ENCODE measurements at places on chromosomes 4 and X.

GRCh38 chr4:169410839-169411770, 140.3 kb upstream of the SH3RF1 start:
- DNase-seq: peak; percentile 84

DNA sequence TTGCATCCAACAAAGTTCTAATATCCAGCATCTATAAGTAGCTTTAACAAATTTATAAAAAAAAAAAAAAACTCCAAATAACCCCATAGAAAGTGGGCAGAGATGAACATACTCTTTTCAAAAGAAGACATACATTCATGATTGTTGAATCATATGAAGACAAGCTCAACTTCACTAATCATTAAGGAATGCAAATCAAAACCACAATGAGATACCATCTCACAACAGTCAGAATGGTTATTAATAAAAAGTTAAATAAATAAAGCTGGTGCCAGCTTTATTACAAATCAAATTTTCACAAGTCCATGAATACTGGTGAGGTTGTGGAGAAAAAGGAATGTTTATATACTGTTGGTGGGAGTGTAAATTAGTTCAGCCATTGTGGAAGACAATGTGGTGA, 592.0 kb downstream of the IQCM start:
- DNase-seq: peak; percentile 83

DNA sequence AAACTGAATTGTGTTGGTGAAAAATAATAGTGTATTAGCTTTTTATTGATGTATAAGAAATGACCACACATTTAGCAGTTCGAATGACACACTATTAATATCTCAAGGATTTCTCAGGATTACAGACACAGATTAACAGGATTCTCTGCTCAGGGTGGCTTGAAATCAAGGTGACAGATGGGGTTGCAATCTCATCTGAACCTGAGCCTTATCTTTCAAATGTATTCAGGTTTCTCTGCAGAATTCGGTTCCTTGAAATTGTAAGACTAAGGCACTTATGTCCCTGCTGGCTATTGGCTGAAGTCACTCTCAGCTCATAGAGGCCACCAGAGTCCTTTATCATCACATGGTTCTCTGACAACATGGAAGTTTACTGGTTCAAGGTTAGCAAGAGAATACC, 1780.1 kb downstream of the ARAP2 start:
- DNase-seq: no peak

GRCh38 chr4:154478547-154478946, 13.1 kb downstream of the DCHS2 start:
- DNase-seq: no peak

GRCh38 chr4:71189471-71189870, 149.3 kb upstream of the SLC4A4 start:
- peak; percentile 61 for DNase-seq

DNA sequence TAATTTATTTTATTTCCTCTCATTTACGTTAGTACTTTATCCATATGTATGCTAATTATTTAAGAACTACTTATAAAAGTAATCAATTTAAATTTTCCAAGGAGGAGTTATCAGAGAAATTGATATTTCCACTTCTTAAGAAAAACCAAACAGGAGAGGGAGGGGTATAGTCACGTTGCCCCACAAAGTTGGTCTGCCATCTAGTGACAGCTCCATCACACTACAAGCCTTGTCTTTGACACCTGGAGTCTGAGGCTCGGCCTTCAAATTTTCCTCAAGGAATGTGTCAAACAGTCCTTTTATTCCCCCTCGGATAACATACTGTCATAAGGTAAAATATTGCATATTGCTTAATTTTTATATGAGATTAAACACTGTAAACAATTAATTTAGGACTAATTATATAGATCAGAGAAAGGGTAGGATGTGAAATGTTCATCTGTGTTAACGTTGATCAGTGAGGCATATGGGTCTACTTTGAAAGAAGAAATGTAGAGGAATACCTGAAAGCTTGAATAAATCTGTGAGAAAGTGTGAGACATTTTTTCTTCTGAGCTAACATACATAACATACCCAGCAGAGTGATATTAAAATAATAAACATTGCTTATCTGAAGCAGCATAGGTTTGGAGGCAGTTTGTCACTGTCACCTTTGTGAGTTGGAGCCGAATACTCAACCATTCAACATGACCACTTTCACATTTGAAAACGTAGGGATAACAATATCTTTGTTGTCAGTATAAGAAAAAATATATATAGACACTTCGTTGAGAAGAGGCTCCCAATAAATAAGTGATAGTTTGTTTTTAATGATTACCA, 114.4 kb downstream of the GLRA3 start:
- peak; percentile 55 for DNase-seq

DNA sequence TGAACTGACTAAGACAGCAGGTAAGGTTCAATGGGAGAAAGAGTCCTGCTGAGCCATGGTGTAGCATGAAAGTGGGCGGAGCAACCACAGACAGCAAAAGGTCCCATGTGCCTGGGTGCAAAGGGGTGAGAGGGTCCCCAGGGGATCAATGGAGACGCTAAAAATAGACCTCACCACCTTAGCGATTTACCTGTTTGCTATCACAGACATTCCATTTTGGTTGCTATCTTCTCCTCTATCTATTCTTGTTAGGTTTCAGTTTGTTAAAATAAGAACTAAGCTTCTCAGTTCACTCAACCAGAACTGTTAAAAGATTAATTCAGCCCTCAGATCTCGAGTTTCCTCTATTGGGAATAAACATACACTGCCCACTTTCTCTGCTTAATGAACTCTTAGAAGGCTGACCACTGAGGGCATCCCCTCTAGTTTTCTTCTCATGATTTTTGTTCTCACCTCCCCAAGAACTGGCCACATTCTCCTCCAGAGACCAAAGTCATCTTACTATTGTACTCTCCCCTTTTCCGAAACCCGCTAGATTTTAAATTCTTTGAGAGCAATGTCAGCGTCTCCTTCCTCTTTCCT, 136.7 kb downstream of the PARM1 start:
- DNase-seq: no peak

- peak; percentile 98 for DNase-seq
These were observed 159.6 kb downstream of the SOWAHB start for GRCh38 chr4:76738086-76738931.

- no peak for DNase-seq
These were observed 61.7 kb upstream of the PLS3 start for GRCh38 chrX:115499112-115499805.

DNA sequence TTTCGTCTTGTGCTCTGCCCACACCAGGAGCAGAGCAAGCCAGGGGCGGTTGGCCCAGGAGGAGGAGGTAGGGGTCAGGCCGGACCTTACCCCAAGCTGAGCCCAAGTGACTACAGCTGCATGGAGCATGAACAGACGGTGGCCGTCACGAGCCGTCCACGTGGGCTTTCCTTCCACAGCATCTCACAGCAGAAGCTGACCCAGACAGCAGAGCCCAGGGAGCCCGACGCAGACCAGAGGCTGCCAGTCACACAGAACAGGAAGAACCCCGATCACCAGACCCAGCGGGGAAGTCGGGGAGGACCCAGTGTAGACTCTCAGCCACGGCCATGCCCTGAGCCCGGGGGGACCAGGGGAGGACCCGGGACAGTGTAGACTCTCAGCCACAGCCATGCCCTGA, 58.0 kb downstream of the FAM53A start:
- no peak for DNase-seq

- peak; percentile 58 for DNase-seq
These were observed 151.2 kb upstream of the SLC4A4 start for GRCh38 chr4:71187404-71188155.

- peak; percentile 26 for DNase-seq
These were observed 310.0 kb upstream of the AADAT start for GRCh38 chr4:170399581-170400293.

DNA sequence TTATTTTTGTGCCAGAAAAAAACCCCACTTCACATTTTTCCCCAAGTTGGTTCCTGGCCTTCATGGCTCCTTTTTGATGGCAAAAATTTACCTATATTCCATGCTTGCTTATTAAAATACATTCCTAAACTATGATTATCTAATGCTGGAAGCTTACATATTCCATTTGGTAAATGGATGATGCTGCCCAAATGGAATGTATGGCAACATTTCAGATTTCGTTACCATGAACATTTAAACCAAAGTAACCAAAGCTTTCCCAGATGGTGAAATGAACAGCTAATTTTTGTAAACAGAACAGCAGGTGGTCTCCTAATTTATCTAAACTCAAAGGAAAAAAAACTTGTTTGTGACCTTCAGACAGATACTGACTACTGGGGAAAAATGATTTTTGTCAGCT, 110.8 kb upstream of the TEX13A start:
- DNase-seq: peak; percentile 66

- DNase-seq: peak; percentile 43
These were observed 72.2 kb downstream of the BLTP1 start for GRCh38 chr4:122224348-122224747.

GRCh38 chr4:67282749-67283148, 262.6 kb downstream of the CENPC start:
- no peak for DNase-seq

DNA sequence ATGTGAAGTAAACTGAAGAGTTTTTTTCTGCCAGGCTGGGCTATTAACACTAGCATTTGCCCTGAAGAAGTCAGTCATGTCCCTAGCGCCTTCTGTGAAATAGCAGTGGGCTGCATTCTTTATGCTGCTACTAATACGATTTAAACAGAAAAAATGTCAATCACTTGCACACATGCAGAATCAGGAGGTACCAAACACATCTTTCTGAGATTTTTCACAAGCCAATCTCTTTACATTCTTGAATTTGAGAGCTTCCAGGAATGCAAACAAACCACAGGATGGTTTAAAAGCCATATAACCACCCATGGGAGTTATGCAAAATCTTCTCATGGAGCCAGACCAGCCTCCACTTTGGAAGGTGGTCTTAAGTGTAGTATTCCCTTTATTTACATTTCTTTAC, 220.1 kb downstream of the IQCM start:
- DNase-seq: peak; percentile 9

DNA sequence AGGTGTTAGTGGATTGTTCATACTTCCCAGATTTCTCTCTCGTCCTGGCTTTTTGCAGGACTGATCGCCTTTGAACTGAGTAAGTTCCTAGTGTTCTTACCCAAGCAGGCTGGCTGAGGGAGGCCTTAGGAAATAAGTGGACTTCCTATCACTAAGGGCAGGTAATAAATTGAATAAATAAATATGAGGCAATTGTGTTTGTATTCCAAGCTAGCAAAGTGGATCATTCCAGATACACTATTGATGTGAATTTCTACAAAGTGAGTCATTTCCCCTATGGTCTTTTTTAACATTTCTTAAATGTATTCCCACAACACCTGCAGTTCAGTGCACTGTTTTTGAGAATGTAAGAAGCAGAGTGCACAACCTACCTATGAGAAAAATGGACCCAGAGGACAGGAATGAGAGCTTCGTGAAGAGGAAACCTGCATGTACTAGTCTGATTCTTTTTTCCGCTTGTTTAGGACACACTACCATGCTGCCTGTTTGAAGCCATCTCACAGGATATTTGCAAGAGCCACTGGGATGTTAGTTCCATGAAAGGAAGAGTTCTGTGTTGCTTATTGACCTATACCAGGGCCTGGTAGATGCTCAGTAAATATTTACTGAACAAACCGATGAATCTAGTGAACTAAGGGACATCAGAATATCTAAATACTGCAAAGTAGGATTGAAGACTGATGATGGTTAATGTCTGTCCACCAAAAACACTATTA, 29.0 kb upstream of the SMAD1 start:
- DNase-seq: no peak

DNA sequence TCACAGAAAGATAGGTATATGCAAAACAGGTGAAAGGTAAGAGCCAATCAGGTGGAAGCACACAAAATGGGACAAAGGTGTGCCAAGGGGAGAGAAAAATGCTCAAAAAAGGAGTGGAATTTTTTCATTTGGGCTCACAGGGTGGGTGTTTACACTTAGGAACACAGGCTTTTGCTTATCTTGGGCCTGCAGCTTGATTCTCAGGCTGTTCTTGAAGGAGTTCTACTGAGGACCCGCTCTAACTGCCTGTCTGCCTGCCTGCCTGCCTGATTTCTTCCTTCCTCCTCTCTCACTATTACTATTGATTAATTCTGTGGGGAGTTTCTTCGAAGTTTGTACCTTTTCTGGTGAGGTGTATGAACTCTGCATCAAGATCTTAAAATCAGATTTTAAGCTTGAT, 120.3 kb upstream of the CTSO start:
- no peak for DNase-seq

DNA sequence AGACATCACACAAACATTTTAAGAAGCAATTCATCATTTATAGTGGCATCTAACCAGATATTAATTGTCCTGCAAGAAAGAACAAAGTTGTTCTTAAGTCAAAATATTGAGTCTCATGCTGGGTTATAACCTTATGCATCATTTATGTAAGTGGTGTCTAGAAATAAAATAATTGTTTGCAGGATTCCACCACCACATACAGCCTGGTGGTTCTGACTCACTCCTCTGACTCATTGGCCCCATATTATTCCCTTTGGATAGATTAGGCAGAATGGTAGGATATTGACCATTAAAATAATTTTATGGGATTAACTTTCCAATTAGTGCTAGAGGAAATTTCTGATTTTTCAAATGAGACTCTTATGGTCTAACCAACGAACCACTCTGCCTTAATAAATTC, 384.5 kb downstream of the GRXCR1 start:
- peak; percentile 70 for DNase-seq

DNA sequence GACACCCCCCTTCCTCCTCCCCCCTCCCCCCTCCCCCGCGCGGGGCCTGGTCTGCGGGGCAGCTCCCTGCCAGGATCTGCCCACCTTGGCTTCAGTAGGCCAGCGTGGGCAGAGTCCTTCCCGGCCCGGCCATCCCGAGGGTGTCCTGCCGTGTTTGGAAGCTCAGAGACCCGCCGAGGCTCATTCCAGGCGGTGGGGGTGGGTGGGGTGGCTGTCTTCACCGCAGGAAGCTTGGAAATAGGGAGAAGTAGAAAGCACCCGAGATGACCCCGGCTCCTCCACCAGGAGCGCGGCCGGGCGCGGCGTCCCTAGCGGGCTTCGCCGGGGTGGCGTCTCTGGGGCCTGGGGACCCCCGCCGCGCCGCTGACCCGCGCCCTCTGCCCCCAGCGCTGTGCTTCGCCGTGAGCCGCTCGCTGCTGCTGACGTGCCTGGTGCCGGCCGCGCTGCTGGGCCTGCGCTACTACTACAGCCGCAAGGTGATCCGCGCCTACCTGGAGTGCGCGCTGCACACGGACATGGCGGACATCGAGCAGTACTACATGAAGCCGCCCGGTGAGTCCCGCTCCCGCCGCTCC, 1.6 kb downstream of the NAT8L start:
- no peak for DNase-seq

- DNase-seq: no peak
These were observed 12.6 kb downstream of the ANKRD17 start for GRCh38 chr4:73245955-73246354.

- DNase-seq: peak; percentile 97
These were observed 55.5 kb downstream of the LUZP4 start for GRCh38 chrX:115344885-115345614.

GRCh38 chr4:25065932-25066590, 35.3 kb upstream of the LGI2 start:
- DNase-seq: no peak

GRCh38 chrX:50799531-50799961, 14.4 kb downstream of the SHROOM4 start:
- peak; percentile 51 for DNase-seq

DNA sequence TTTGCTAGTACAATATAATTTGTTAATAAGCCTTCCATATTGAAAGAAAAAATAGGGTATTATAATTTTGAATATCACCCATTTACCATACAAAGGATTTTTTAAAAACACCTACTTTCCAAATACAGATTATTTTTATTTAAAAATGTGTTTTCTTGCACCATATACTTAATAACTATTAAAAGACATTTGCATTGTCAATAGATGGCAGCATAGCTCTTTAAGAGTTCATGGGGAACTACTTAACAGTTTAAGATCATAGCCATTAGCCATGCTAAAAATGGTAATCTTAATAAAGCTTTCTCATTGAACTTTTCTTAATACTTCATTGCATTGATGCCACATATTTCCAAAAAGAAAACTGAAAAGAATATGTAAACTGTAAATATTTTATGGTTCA, 1995.9 kb downstream of the C4orf33 start:
- peak; percentile 29 for DNase-seq
